Mammary epithelial cell (primary cell): ENCODE measurements at places on chromosomes 16 and 17. TPM values are rescaled to one million over a fixed set of nuclear protein-coding genes. Genes with fewer than 3 reads are reported as not detected.

- peak; percentile 100 for DNase-seq
These were observed 23.2 kb downstream of the CDH3 start for GRCh38 chr16:68668266-68668665.

ACSM5 gene
- total RNA-seq: not detected in 2 replicates

DNA sequence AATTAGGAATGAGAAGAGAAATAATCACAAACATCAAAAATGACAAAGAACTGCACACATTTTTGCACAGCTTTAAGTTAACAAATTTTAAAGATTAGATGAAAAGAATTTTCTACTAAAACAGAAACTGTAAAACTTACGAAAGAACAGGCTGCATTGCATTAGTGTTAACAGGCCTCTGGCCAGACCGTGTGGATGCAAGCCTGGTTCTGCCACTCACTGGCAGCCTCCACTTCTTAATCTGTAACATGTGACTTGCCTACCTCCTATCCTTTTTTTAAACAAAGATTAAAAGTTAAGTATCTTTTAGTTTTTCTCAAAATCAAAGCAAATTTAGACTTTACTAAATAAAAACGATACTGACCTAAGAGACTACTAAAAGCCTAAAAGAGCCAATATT, 37.5 kb downstream of the CREBBP start:
- no peak for DNase-seq

GRCh38 chr16:21167929-21168602, 9.6 kb downstream of the LDAF1 start:
- no peak for DNase-seq

DNA sequence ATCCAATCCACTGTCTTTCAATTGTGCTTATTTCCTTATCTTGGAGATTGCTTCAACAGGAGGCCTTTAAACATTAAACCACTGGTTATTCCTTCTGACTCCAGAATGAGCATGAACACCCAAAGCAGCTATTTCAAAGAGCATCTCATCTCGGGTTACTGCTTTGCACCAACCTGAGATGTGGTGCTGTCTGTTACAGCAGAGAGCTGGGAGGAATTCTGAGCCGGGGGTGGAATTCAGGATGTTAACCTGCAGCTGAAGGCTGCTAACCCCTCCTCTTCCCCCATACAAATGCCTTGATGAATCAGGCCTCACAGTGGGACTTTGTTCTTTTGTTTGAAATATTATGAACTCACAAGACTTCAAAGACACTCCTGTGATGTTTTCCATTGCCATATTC, 113.1 kb downstream of the SHISA9 start:
- DNase-seq: peak; percentile 44

- no peak for DNase-seq
These were observed 163.4 kb upstream of the ERCC4 start for GRCh38 chr16:13756411-13757140.

PRSS8 gene
- 43.7 TPM for total RNA-seq

- no peak for DNase-seq
These were observed 9.3 kb downstream of the C16orf90 start for GRCh38 chr16:3485821-3486505.

DNA sequence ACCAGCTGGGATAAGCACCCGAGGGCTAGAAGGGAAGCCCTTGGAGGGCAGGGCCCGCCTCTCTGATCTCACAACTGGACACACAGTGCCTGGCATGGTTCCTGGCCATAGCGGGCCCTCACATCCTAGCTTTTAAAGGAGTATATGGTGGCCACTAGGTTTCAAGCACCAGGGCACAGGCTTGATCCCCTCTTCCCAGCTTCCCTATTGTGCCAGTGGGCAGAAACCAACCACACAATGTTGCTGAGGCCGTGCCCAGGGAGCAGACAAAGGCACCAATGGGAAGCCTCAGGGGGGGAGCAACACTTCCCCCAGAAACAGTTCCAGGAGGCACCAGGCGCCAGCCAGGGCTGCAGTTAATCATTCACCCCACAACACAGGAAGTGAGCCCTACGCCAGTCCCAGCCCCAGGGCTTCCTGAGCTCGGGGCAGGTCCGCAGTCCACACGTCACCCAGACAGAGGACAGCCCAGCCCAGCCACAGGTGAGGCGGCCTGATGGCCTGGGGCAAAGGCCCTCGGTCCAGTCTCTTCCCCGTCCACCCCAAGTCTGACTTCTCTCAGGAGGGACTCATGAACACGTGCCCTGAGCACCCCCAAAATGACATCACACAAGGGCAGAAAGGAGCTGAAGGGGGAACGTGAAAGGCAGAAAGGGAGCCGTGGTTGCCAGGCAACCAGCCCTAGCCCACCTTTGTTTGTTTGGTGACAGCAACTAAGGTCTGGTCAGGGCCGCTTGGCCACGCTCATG, 12.8 kb downstream of the SMIM5 start:
- DNase-seq: no peak

CDH11 gene
- 61.7 TPM for total RNA-seq

GRCh38 chr16:1858189-1858865, 13.6 kb downstream of the MEIOB start:
- no peak for DNase-seq

DNA sequence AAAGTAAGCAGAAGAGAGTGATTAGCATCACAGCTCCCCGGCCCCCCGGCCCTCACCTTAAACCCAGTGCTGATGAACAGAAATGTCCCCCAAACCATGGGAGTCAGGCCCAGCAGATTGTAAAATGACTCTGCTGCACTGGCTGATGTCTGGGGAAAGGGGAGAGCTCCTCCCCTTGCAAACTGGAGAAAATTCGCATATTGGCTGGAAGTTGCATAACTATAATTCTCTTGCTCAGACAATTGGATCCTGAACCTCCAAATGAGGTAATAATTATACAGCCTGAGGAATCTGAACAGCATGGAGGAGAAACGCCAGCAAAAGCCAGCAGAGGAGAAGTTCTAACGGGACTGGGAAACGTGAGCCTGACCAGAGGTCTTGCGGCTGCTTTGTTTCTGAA, 109.7 kb downstream of the C16orf95 start:
- DNase-seq: no peak

- DNase-seq: no peak
These were observed 21.3 kb upstream of the HEXD start for GRCh38 chr17:82396601-82397435.
